ENCODE measurements at places on chromosomes 2 and 18.

DNA sequence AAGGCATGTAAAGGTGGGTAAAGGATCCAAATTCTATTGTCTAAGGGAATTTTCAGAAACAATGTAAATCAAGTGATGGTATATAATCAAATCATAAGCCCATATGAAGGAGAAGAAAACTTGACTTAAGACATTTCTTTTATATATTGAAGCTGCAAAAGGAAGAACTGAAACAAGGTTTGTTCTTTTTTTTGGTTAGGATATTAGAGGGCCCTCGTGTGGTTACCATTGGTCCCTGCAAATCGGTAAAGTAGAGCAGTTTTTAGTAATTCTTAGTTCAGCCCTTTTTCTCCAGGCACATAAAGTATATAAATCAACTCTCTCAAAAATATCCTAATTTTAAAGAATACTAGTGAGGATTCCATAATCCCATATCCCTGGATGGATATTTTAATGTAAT is 105.6 kb upstream of the STK17B start:
- DNase-seq, result no peak

DNA sequence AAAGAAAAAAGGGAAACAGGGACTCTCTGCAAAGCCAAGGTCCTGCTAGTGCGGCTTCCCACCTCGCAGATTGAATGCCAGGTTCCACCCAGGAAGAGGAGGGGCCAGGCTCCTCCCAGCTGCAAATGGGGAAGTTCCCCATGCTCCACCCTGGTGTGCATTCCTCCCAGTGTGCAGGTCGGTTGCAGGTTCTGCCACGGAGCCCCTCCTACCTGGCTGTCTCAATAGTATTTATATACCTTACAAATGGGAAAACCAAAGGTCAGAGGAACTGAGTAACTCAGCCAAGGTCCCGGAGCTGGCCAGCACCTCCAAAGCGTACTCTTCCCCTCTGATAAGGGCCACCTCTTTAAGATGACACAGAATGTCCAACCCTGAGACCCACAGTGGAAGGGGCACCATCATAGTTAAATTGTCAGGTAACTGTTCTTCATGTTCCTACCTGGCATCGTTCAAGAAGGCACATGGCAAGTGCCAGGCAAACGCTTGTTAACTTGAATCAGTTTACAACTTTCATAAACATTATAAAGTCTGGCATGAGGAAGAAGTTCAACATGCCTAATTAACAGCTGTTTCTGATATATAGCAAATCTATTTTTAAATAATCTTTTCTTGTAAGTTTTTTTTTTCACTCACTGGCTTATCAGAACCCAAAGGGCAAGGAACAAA is 35.5 kb downstream of the POU3F3 start:
- DNase-seq, result no peak

- DNase-seq, result no peak
These were observed 9.1 kb downstream of the SOWAHC start for GRCh38 chr2:109623297-109623696.

- DNase-seq, result no peak
These were observed 70.0 kb upstream of the PTPRM start for GRCh38 chr18:7497081-7497480.

DNA sequence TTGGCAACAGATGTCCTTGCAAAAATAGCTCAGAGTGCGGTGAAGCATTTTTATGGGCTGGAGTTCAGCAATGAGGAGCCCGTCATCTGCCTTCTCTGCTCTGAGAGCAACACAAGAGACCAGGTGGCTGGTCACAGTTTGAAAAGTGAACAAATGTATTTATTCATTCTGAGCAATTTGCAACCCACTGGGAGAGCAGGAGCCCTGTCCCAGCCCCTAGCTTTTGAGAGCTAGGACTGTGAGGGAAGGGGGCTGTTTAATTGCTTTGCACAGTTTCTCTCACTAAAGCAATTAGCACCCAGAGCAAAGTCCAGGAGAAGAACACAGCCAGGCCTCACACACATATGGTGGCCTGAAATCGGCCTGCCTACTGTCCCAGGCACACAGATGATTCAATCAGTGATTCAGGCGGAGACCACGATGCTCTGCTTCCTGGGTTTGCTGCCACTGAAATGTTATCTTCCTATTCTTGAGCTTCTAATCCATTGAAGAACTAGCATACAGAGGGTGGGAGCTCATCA is 646.1 kb upstream of the ACVR2A start:
- peak; percentile 31 for DNase-seq

- DNase-seq, result no peak
These were observed 41.4 kb upstream of the NFATC1 start for GRCh38 chr18:79354350-79354749.

GRCh38 chr2:233462202-233462785 is 104.3 kb downstream of the USP40 start:
- DNase-seq, result no peak

DNA sequence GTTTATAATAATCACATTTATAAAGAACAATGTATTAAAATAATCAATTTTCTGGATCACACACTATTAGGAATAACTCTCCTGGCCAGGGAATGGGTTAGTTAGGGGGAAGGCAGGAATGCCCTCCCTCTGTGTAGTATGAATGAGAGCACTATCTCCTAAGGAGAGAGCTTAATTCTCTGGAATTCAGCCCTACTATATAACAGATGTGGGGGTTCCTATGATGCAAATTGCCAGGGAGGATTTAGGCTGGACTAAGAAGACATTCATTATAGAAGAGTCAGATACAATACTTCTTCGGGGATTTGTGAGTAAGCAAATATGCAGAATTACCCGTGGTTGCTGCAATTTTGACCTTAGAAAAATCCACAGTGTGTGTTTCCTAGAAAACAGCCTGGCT is 250.1 kb upstream of the VRK2 start:
- DNase-seq, result no peak

- no peak for DNase-seq
These were observed 11.1 kb upstream of the OTOS start for GRCh38 chr2:240151477-240152031.

GRCh38 chr2:177675825-177676224 is 283.3 kb downstream of the AGPS start:
- no peak for DNase-seq

- DNase-seq, result no peak
These were observed 357.6 kb downstream of the OSR1 start for GRCh38 chr2:19000776-19001175.

DNA sequence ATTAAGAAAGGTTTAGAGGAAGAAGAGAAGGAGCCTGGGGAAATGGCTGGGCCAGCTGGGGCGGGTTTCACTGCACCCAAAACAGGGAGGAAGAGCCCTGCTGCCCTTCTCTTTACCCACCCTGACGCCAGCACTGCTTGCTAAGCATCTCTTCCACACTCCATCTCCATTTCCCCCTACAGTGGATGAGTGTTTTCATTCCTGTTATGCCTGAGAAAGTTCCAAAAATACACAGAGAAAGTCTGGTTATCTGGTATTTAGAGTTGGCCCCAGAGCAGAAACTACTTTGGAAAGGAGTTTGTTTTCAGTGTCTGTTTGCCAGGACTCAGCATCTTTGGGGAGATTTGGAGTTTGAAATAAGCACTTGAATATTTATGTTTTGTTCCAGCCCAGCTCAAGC is 451.0 kb downstream of the SLC4A3 start:
- no peak for DNase-seq

DNA sequence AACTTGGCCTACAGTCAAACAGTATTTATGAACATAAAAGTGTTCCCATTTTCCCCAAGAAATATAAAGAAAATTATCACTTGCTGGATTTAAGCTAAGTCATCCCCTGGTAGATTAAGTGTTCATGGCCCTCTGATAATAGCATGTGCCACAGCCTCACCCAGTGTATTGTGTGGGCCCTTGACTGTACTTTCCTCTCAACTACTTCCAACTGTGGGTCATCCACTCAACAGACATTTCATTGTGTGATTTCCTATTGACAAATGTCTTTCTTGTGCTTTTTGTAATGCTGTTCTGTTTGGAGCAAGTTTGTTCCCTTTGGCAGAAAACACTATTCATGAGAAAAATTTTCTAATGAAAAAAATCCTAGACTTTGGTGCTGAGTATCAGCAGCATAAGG is 48.4 kb upstream of the TMEM17 start:
- no peak for DNase-seq

- no peak for DNase-seq
These were observed 186.9 kb downstream of the TTC32 start for GRCh38 chr2:19714926-19715325.
